Astrocyte (in vitro differentiated cells and primary cell): ENCODE measurements at places on chromosomes 7 and 10.

- no peak for DNase-seq
Observed at GRCh38 chr7:25068502-25069213, 56.4 kb downstream of the CYCS start.

DNA sequence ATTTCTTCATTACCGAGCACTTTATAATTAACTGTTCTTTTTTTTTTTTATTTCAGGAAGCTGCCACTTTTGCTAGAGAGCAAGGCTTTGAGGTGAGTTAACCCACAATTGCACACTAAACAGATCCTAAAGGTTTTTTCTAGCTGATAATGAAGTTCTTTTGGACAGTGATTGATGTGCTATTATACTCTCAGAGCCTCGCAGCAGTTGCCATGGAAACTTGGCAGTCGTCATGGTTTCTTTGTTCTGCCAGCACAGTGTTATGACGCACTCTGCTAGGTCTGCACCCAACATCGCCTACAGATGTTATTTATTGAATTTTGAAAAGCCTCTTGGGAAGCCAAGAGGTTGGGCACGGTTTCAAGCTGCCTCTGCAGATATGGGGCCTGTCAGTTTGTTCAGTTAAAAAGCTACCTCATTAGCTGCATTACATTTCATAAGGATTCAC, 237.2 kb upstream of the KAT6B start:
- DNase-seq = peak; percentile 99

DNA sequence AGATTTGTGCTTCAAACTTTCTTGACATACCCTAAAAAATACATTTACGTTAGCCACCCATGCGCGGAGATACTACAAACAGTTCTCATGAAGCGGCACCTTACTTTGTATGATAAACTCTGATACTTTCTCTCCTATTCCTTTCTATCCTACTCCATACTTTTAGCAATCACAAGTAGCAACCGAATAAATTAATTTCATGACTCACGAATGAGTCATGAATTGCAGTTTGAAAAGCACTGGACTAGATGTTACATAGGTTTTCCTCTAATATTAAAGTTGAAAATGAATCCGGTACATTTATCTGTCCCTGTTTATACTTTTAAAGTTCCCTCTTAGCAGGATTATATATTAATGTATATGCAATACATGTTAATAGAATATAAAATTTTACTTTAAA, 67.6 kb downstream of the CUBN start:
- peak; percentile 83 for DNase-seq

- DNase-seq = peak; percentile 98
Observed at GRCh38 chr7:129489491-129489890, 12.8 kb upstream of the SMKR1 start.

DNA sequence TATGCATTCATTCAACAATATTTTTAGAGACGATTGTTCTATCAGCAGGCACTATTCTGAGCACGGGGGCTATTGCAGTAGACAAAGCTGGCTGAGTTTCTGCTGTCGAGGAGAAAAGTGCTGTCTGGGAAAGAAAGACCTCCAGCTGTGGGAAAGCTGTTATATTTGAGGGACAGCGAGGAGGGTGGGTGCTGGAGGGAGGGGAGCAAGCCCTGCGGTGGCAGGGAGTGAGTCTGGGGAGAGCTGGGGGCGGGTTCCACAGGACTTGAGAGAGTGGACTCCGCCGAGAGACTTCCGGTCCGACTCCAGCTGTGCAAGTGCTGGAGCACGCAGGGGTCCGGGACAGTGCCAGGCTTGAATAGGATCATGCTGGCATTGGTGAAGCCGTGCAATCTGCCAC, 602.1 kb upstream of the FOXK1 start:
- no peak for DNase-seq

GRCh38 chr7:135445690-135446089, 64.2 kb downstream of the CNOT4 start:
- DNase-seq = no peak

DNA sequence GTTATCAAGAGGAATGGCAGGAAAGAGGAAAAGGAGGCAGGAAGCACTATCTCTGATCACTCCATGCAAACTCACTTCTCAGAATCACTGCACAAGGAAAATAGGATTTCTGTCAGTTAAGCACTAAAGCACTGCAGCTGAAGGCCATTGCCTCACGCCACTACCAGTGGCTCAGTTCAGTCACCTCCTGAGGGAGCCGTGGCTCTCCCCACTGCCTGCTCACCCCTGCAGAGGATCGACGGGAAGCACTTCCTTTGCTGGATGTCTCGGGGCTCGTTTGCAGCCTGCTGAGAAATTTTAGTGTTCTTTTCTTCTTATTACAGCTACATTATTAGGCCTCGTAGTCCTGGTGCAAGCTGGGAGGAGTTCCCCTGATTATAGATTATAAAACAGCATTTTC, 90.1 kb upstream of the ADCY1 start:
- no peak for DNase-seq

DNA sequence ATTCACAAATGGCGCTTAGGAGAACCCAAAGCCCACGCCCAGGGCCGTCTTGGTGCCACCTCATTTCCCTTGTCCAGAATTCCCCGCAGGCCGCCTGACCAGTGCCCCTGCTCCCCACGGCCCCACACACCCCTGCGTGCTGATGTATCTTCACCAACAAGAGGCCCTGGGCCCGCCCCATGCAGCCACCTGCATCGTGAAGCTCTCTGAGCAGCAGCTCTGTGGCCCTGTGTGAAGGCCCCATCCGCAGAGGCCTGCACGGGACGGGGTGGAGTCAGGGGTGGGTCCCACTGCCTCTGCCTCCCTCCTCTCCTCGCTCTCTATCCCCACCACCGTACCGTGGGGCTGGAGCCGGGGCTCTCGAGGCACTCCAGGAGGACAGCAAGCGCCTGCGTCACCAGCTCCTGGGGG, 14.7 kb downstream of the BRAT1 start:
- no peak for DNase-seq

- DNase-seq = no peak
Observed at GRCh38 chr7:95776561-95777185, 4.3 kb downstream of the DYNC1I1 start.

- DNase-seq = peak; percentile 40
Observed at GRCh38 chr7:84017651-84018050, 176.9 kb downstream of the SEMA3A start.

DNA sequence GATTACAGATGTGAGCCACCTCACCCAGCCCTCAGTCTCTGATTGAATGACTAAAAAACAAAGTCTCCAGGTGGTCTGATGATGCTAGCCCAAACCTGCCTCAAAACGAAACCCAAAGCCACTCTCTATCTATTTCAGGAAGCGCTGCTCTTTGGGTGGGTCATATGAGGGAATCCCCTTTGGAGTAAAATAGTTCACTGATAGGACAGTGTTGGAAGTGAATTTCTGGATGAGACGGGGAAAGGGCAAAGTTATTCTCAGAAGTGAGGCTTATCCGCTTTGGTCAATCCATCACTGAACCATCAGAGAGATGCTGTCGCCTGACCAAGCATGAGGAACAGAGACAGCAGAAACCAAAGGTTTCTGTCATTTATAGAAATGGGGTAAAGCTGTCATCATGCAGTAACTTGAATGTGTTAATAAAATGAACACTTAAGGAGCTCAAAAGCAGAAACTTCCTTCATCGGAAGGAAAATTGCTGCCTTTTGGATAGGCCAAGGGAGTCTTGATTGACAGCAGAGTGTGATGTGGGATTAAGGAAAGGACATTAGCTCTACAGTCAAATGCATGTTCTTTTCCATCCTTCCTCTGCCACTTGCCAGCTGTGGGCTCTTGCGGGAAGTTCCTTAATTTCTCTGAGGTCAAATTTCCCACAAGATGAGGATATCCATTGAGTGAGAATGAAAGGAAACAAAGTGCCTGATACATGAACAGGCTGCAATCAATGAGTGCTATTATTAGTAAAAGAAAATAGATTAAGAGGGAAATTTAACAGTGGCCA, 64.9 kb upstream of the C1QL3 start:
- no peak for DNase-seq

DNA sequence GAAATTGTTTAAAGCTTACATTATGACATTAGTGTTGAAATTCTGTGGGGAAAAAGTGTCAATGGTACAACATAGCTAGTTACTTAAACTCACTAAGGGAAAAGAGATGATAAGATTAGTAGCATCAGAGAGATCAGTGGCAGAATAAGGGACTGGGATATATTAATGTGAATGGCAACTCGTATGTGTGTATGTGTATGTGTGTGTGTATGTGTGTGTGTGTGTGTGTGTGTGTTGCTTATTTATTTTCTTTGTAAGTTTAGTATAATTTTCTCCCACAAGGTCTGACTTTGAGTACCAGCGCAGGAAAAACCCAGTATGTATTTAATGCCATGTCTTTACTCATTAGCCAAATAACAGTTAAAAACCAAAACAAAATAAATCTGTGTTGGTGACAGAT, 256.1 kb downstream of the ARHGAP21 start:
- DNase-seq = peak; percentile 35

DNA sequence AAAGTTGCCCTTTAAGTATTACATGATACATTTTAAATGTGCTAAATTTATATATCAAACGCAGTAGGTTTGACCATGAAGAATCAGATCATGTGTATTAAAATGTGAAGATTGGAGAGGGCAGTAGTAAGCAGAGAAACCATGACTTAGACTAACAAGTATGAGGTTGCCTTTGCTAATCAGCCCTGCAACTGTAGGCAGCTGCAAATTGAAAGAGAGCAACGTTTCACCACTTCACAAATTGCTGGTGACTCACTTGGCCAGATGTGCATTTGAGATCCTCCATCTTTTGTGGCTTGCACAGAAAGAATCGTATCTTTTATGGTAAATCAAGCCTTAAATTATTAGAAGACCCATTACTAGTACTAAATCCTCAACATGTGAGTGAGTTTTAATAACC, 10.1 kb upstream of the SEMA3A start:
- peak; percentile 79 for DNase-seq

DNA sequence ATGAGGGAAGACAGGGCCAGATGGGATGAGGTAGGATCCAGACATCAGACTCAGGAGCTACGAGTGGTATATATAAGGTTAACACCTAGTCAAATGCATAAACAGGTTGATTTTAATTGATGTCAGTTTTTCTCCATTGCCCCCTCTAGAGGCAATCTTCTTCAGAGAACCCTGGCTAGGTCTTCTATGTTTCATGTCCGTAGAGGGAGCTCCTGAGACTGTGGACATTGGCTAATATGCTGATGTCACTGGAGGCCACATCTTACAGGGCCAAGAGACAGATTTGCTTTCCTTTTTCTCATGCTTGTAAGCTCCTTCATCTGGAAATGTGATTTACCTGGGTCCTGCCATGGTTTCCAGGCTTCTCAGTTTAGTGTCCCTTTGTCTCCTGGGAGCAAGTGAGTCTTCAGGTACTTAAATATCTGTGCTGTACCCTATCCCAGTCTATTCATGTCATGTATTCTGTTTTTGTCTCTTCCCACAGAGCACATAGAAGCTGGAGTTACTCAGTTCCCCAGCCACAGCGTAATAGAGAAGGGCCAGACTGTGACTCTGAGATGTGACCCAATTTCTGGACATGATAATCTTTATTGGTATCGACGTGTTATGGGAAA, 161.6 kb upstream of the PRSS1 start:
- DNase-seq = peak; percentile 61

GRCh38 chr10:124348801-124349200, 69.9 kb downstream of the OAT start:
- DNase-seq = no peak

- DNase-seq = no peak
Observed at GRCh38 chr10:124978376-124978725, 36.4 kb downstream of the ZRANB1 start.

DNA sequence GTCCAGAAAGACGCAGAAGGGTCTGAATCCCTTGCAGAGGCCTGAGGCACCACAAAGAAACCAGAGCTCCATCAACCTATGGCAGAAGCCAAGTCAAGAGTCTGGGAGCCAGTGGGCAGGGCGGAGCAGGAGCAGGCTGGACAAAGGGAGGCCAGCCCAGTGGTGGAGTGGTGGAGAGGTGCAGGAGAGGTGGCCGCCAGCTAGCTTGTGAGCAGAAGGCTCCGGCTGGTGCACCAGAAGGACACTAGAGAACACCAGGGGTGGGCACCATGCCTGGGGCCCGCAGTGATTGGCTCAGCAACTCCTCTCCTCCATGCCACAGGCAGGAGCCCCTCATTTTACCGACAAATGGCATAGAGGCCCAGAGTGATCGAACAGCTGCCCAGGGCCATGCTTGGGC, 186.6 kb downstream of the GRID1 start:
- DNase-seq = no peak

DNA sequence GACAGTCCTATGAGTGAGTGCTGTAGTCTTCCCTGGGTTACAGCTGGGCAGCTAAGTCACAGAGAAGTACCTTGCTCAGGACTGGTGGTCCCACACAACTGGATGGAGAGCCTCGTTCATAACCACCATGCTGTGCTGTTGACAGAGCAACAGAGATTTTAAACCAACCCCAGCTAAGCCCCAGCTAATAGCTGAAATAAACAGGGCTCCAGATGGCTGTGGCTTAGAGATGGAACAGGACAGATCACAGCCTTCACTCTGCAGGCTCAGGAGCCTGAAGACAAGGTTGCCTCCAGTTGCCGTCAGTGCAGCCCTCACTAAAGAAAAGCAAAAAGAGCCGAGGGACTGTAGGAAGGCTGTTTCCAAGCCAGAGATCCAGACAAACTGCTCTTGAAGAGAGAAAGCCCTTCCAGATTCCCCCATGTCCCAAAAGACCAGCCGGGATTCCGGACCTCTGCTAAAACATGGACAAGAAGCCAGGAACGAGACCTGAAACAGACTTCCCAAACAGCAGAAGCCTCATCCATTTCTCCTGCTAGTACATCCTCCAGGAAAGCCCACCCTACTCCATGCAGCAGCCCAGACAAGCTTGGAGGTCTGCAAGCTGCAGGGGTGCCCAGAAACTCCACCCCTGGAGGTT, 4.2 kb downstream of the HTRA1 start:
- no peak for DNase-seq

DNA sequence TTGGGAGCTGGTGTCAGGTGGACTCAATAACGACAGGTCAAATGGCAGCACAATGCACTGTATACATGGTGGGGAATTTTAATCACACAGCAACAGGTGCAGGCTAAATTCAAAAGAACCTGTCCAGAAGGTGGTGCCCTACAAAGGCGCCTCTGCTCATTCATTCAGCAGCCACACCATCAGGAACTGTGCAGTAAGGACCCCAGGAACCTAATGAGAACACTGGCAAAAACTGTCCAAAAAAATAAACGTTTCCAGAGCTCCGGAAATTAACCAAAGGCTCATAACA, 21.9 kb upstream of the CRYGN start:
- no peak for DNase-seq

DNA sequence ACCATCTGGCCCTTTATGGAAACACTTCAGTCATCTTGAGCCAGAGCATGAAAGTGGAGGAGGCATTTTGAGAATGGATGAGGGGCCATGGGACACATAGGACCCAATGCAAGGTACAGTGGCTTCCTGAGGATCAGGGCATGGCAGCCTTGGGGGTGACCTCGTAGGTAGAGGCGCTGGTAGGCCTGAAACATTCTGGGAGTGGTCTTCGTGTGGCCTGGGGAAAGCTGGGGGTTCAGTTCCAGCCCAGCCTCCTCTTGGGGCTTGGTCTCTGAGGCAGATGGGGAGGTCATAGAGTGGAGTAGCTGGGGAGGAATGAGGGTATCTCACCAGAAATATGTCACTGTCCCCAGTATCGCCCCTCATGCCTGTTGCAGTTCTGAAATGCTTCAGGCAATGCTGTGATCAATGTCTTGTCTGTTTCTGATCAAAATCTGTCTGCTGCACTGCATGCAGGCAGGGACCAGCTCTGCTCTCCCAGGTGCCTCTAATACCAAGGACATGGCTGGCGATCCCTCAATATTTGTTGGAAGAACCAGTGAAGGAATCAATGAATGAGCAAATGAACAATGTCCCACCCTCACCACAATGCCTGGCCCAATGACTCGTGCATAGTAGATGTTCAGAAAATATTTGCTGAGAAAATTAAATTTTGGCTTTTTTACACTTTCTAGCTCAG, 90.9 kb downstream of the CHST15 start:
- DNase-seq = no peak

- DNase-seq = no peak
Observed at GRCh38 chr7:131061818-131062217, 265.9 kb upstream of the MKLN1 start.
